ENCODE measurements at places on chromosomes 4 and X. TPM values are rescaled to one million over a fixed set of nuclear protein-coding genes. Genes with fewer than 3 reads are reported as not detected.

The NWD2 gene
- total RNA-seq = not detected

The FAM47A gene
- not detected for total RNA-seq

The SPON2 gene
- 16.5 TPM for total RNA-seq

The GRIA3 gene
- not detected for total RNA-seq

The ABCB7 gene
- 21.7 TPM for total RNA-seq

The VBP1 gene
- 68.8 TPM for total RNA-seq

The PALLD gene
- 10.3 TPM for total RNA-seq

The G6PD gene
- total RNA-seq = 72.7 TPM

The STBD1 gene
- total RNA-seq = 1.9 TPM
